ENCODE measurements at places on chromosomes 11 and 22. TPM values are rescaled to one million over a fixed set of nuclear protein-coding genes. Genes with fewer than 3 reads are reported as not detected.

Gene TOB2
- polyA plus RNA-seq = 48.6 TPM

GRCh38 chr11:36131721-36132397, 157.4 kb downstream of the COMMD9 start:
- DNase-seq = no peak

Gene APOA4
- polyA plus RNA-seq = not detected

GRCh38 chr11:80255021-80255420, 814.2 kb upstream of the TENM4 start:
- no peak for DNase-seq

DNA sequence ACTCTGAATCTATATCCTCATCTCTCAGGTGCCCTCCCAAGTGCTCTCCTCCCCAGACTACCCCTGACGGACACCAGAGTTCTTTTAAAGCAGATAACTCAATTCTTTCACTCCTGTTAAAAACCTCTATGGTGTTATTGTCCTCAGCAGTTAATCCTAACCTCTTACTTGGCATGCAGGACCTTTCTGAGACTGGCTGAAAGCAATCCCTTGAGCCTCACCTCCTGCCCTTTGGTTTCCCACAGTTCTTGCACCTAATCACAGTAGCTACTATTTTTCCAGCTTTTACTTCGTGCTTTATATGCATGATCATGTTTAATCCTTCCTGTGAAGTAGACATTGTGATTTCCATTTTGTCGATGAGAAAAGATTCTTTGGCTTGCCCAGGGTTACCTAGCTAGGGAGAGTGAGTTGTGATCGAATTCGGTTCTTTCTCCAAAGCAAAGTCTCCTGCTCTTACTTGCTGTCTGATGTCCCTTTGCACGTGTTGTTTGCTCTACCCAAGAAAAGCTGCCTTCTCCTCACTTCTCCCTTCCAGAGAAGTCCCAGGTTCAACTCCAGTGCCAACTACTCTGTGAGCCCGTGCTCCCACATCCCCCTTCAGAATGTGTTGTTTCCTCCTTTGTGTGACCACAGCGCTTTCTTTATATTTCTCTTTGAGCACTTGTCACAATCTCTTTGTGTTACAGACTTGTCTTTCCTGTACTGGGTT, 2.1 kb downstream of the UBE2L3 start:
- DNase-seq = no peak

Gene NF2
- polyA plus RNA-seq = 32.3 TPM

- no peak for DNase-seq
Measured at GRCh38 chr11:96179905-96180304, 163.1 kb downstream of the MAML2 start.

Gene MB
- polyA plus RNA-seq = not detected

GRCh38 chr11:14636119-14636518, 7.5 kb upstream of the PDE3B start:
- no peak for DNase-seq

Gene OR10W1
- not detected for polyA plus RNA-seq

Gene OOSP2
- not detected for polyA plus RNA-seq

GRCh38 chr11:95282291-95282751, 51.3 kb upstream of the SESN3 start:
- no peak for DNase-seq

- no peak for DNase-seq
Measured at GRCh38 chr11:122167100-122167499, 51.1 kb upstream of the BLID start.

- no peak for DNase-seq
Measured at GRCh38 chr22:21803811-21804249, 63.6 kb downstream of the MAPK1 start.

GRCh38 chr11:67482275-67482826, 475 bp upstream of the AIP start:
- no peak for DNase-seq

GRCh38 chr22:49476176-49476575, 351.5 kb downstream of the BRD1 start:
- no peak for DNase-seq

GRCh38 chr11:4636136-4636535, 1.1 kb upstream of the OR51D1 start:
- no peak for DNase-seq

DNA sequence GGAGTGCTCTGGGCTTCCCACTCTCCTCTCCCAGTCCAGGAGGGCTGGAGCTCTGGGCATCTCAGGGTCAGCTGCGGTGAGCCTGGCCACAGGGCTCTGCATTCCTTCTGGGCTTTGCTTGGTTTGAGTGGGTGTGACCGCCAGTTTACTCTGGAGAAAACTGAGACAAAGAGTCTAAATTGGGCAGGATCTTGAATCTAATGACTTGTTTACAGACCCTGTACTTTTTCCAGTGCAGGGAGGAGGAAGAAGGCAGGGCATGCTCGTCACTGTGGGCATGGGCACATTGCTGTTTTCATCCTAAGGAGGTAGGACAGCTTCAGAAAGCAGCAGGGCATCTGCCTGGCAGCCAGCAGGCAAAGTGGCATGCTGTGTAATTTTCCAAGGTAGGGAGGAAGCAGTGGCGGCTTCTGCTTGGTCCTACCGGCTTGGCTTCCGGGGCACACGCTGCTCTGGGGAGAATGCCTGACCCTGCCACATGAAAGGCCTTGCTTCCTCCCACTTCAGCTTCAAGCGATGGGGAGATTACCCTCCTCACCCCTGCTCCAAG, 22.9 kb downstream of the FLI1 start:
- DNase-seq = no peak

DNA sequence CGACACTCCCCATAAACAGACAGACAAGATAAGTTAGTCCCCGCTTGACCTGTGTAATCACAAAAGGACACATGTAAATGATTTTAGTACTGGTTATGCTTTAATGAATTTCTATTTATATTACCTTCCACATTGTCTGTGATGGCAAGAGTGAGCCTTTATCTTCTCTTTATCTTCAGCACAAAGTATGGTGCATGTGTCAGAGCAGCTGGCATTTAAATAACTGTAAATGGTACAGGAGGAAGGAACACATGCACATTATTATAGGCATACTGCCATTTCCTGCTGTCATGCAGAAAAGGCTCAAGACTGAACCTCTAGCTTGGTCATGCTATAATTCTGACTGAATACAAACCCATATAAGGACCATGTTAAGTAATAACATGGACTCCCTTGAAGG, 1342.7 kb upstream of the TENM4 start:
- no peak for DNase-seq

GRCh38 chr11:134841411-134841810, 429.4 kb upstream of the B3GAT1 start:
- DNase-seq = no peak

DNA sequence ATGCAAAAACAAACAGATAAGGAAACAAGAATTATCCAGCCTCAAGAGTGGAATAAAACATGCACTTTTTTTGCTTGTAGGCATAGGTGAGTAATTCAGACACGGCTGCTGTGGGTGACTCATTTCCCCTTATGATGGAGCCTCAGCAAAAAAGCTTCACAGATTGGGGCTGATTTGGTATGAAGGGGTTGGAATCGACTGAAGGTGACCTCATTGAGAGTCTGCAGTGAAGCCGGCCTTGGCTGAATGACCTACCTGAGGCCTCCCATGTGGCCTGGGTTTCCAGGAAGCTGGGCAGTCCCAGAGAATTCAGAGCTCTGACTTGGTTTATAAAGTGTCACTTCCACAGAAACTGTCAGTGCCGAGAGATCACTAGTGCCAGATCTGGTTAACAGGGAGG, 34.2 kb upstream of the VPREB1 start:
- no peak for DNase-seq

Gene PATE4
- 0.20 TPM for polyA plus RNA-seq

- DNase-seq = no peak
Measured at GRCh38 chr22:48528221-48528915, 1299.3 kb downstream of the BRD1 start.

Gene SPON1
- 76.3 TPM for polyA plus RNA-seq

GRCh38 chr11:75478783-75479596, 46.0 kb upstream of the KLHL35 start:
- DNase-seq = no peak

Gene BARX2
- polyA plus RNA-seq = 1.0 TPM

- no peak for DNase-seq
Measured at GRCh38 chr11:121522043-121522941, 69.5 kb upstream of the SORL1-AS1 start.

DNA sequence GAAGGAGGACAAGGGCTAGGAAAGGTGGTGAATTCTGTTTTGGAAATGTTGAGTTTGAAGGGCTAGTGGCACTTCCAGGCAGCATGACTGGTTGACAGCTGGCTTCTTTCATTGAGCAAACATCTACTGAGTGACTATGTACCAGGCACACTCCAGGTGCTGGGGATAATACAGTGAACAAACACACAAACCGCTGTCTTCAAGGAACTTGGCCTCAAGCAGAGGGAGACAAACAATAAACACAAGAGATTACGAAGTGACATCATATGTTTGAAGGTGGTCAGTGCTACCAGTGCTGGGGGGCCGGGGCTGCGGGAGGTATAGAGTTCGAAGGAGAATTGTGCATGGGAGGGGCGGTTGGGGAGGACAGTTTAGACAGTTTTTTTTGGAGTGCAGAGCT, 197.0 kb upstream of the SORL1-AS1 start:
- no peak for DNase-seq

- DNase-seq = no peak
Measured at GRCh38 chr22:37162221-37163095, 12.7 kb upstream of the IL2RB start.

GRCh38 chr11:67117176-67117575, 1.9 kb upstream of the KDM2A start:
- DNase-seq = no peak

Gene MPPED2
- 19.0 TPM for polyA plus RNA-seq

DNA sequence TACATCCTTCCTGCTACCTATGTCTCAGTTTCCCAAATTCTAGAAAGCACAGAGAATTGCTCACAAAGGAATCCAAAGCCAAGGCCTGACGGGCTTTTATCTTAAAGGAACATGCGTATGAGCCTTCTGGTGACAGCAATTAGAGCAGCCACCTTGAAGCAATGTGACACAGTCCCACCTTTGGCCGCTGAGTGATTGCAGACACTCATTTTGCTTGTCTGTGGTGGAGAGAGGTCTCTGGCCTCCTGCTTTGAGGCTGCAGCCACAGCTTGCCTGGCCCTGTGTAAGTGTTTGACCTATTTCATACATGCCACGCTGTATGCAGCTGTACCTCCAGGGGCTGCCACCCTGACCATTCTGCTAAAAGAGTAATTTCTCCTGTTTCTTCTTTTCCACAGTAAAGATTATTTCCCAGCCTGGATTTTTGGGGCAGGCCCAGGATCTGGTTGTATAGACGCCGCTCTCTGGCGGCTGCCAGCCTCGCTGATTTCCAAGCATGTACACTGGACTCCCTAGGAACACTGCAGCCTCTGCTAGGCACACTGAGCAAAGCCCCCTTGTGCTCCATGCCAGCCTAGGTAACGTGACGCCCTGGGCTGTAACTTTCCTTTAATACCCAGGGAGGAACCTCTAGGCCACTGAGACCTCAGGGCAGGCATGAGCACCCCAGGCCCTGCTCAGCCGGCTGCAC, 1.1 kb upstream of the TMA7B start:
- DNase-seq = no peak

DNA sequence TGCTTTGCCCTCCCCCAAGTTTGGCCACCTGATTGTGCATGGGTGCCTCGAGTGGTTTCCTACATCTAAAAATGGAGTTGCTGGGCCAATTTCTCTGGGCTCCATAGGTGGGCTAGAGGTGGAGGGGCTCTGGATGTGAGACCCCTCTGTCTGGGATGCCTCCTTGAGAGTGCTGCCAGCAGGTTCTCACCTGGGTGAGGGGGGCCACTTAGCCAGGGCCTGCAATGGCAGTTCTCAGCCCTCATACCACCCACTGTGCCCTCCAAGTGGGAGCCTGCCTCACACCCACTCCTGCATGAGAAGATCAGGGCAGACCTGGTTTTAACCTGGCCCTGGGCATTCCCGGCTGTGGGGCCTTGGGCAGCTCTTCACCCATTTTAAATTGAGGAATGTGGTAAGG, 83.9 kb downstream of the CABIN1 start:
- DNase-seq = no peak

GRCh38 chr11:128180441-128181087, 406.8 kb downstream of the ETS1 start:
- no peak for DNase-seq

- DNase-seq = no peak
Measured at GRCh38 chr22:39232246-39232645, 12.5 kb downstream of the PDGFB start.

Gene UPK3A
- 1.5 TPM for polyA plus RNA-seq

Gene UBQLN3
- polyA plus RNA-seq = not detected

Gene TMX2
- 123 TPM for polyA plus RNA-seq

Gene NDUFA6
- 112 TPM for polyA plus RNA-seq

Gene P2RY6
- polyA plus RNA-seq = 0.85 TPM

- peak; percentile 63 for DNase-seq
Measured at GRCh38 chr11:35305670-35306382, 113.5 kb downstream of the SLC1A2 start.

Gene MMP7
- polyA plus RNA-seq = 26.0 TPM

DNA sequence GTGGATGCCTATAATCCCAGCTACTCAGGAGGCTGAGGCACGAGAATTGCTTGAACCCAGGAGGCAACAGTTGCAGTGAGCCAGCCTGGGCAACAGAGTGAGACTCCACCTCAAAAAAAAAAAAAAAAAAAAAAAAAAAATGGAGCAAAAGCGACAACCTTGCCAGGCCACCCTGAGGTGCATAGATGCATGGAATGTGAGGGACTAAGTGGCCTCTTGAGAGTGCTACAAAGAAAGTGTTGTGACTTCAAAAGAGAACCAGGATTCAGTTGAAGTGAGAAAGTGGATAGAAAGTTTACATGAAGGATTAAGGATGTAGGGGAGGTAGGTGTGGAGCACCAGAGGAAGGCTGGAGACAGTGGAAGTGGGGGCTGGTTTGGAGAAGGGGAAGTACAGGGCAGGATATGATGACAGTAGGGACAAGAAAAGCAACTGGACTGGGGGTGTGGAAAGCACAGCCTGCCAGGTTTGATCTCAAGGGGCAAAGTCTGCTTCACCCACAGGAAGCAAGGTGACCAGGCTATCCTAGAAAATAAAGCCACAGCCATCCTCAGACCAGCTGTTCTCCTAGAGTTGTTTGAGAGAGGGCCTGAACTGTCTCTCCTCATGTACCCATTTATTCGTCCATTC, 36.0 kb upstream of the OLFML1 start:
- no peak for DNase-seq

DNA sequence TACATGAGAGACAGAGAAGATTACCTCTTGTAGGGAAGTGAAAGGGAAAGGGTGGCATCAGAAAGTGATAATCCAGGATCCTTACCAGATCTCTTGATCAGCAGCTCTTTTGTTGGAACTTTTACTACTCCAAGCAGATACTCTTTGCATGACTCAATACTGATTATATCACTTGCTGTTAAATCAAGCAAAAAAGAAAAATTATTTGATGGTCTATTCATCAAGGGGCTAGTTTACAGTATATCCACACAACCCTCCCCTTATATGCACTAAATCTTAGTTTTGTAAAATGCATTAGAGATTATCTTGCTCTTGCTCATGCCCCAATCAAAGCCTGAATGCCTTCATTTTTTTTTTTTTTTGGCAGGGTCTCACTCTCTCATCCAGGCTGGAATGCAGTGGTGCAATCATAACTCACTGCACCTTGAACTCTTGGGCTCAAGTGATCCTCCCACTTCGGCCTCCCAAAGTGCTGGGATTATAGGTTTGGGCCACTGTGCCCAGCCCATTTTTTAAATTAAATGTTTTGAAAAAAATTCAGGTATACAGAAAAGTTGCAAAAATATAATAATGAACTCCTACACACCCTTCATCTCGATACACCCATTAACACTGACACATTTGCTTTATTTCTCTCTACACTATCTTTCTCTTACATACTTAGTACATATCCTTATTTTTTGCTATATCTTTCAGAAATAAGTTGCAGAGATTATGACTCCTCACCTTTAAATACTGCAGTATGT, 76.1 kb upstream of the UCP3 start:
- no peak for DNase-seq

GRCh38 chr11:21179770-21180169, 510.4 kb downstream of the NELL1 start:
- no peak for DNase-seq

All from left kidney (tissue), 8 donors.